HTR-8/SVneo (cell line): ENCODE measurements at places on chromosomes 1 and 21.

GRCh38 chr1:209659909-209660308 lies 7.7 kb upstream of the LAMB3 start:
- DNase-seq, result no peak

- no peak for DNase-seq
These were observed 71.2 kb downstream of the PSMG1 start for GRCh38 chr21:39111931-39112550.

DNA sequence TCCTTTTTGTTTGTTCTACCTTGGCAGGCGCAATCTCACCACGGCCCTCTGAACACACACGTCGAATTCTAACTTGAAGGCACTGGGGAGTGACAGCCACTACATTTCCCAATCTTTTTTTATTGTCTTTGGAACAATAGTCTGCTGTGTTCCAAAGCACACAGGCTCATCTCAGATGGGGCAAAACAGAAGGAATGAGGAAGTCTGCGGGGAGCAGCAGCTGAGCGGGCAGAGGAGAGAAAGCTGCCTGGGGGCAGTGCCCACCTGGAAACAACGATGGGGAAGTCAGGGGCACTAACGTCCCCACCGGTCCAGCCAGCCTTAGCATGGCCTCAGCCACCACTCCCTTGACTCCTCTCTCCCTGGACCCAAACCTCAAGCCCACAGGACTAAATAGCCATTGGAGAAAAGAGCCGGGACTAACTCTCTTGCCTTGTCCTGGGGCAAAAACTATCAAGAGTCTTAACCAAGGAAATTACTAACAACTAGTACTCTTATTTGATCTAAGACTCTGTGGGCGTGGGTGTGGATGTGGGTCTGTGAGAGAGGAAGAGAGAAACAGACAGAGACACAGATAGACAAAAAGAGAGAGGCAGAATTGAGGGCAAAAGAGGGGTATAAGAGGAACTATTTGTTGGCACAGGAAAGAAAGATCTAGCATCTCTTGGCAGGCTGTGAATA lies 34.2 kb downstream of the SYF2 start:
- DNase-seq, result no peak

DNA sequence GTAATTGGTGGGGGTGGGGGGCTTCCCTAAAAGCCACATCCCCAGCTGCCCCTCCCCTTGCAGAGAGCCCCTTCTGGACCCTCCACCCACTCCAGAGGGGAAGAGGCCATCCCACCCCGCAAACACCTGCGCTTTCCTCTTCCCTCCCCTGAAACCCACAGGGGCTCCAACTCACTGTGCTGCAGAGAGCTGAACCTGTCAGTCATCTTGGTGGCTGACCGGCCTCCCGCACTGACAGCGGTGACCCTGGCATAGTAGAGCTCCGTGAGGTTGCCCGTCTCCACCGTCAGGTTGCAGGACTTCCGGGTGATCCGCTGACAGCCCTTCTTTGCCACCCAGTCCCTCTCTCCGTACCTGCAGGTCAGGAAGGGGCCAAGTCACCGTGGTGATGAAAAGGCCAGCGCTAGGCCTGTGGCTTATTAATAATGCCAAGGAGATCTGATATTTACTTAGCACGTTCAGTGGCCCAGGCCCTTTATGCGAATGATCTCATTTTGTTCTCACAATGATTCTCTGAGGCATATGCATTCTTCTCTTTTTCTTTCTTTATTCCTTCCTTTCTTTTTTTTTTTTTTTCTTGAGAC lies 5.9 kb downstream of the IL22RA1 start:
- no peak for DNase-seq

DNA sequence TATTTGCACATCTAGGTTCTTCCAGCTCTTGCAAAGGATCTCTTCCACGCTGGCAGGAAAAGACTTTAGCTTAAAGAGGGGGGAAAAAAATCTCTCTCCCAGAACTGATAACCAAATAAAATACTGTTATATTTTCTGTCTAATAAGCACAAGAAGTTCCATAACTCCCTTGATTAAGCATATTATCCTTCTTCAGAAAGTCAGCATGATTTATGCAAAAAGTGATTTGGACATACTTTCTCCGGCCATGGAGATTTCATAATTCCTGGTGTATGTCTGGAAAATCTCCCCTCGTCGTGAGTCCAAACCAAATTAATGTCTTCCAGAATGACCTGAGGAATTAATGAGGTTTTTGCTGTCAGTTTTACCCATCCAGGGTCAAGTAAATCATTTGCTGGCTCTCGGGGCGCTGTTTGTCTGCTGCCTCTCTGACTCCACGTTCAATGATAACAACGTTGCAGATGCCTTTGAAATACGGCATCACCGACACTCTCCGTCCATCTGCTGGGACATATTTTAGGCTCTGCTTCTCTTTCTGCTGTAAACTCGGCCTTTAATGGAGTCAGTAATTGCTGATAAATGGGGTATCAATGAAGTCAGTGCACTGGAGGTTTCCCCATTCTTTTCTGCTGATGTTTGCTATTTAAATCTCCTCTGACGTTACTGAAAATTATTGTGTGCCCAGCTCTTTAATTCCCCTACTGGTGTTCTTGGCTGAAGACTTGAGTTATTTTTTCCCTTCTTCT lies 112.9 kb downstream of the HLX start:
- no peak for DNase-seq

DNA sequence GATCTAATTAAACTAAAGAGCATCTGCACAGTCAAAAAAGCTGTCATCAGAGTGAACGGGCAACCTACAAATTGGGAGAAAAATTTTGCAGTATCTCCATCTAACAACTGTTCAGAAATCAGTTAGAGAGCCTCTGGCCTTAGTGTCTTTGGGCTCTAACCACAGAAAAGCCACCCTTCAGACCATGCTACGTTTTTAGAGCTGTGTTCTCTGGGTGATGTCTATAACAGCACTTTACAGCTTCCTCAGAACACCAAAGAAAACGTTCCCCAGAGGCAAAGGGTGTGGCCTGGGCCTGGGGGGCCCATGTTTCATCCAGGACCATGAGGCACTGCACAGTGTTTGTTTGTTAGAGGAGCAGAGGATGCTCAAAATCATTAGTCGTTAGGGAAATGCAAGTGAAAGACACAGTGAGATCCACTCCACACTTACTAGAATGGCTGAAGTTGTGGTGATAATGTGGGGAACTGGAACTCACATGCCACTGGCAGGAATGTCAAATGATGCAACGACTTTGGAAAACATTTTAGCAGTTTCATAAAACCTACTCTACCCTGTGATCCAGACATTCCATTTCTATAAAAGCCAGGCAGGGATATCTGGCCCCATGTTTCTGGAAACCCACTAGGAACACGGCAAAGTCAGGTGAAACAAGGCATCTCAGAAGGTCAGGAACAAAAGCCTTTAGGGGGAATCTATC lies 250.4 kb upstream of the HOOK1 start:
- DNase-seq, result no peak

DNA sequence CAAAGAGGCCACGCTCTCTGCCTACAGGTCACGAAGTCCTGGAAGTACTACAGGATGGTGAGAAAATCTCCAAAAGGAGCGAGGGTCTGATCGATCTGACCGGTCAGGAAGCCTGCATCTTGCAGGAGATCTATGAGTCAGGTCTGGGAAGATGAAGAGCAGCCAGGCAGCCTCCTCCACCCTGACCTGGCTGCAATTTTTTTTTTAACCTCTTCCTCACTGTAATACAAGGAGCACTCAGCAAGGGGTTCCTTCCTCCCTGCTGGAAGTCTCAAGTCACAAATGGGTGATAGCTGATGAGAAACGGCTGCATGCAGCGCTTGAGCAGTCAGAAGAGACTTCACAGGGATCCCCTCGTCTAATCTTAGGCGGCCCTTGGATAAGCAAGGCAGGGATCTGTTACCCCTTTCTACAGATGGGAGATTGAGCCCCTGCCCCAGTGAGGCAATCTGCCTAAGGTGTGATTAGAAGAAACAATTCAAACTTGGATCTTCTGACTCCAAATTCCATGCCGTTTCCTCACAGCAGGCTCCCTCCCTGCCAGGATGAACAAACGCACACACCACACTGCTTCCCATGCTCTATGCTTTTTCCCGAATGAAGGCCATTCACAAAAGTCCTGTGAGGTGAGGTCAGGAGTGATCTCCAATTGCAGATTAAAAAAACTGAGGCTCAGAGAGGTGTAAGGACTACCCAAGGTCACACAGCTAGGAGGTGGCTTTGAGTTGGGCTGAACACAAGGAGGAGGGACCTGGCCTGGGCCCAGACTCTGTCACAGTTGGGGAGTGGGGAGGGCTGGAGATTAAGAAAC lies 48.3 kb downstream of the ECE1 start:
- no peak for DNase-seq

GRCh38 chr1:160499631-160500030 lies 23.4 kb downstream of the SLAMF6 start:
- DNase-seq, result no peak

DNA sequence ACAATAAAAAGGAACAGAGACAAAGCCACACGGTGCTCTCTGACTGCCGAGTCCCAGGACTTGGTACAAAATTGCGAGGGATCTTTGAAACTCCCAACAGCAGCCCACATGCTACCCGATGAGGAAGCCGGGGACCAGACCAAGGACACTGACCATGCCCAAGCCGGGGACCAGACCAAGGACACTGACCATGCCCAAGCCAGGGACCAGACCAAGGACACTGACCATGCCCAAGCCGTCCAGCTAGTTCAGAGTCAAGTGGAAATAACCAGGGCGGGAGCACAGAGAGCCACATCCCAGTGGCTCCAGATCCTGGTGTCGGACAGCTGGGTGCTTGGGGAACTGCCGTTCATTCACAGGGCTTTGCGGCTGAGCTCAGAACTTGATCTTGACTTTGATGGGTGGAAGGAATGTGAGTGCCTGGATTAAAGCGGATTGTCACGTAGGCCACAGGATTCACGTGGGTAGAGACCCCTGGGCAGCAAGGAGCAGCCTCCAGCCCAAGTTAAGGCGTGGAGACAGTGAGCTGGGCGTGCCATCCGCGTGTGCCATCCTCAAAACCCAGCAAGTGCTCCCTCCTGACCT lies 16.5 kb upstream of the TRAPPC10 start:
- no peak for DNase-seq

DNA sequence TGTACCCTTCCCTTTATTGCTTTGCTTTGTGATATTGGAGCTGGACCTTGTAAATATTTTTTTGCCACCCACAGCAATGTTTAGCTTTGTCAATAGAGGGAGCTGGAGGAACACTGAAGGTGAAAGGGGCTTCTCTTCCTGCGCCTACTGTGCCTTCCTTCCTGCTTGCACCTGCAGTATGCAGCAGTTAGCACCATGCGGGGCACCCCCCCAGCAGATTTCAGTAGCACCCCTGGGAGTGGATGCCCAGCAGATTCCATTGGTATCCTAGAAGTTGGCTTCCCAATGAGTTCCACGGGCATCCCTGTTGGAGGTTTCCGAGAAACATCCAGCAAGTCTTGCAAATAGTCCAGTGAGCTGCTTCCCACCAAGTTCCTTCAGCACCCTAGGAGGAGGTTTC lies 25.6 kb downstream of the S100A10 start:
- DNase-seq, result no peak
